ENCODE measurements at places on chromosomes 12 and 14.
A peak's percentile ranks its signal among the peaks of the same experiment; 100 is the strongest.

GRCh38 chr14:61321385-61322010 is at the start of gene PRKCH:
Gene PRKCH (plus strand): TSS chr14:61321579. CDS start chr14:61322102, 523 bp downstream.
- DNase-seq = peak; percentile 66

DNA sequence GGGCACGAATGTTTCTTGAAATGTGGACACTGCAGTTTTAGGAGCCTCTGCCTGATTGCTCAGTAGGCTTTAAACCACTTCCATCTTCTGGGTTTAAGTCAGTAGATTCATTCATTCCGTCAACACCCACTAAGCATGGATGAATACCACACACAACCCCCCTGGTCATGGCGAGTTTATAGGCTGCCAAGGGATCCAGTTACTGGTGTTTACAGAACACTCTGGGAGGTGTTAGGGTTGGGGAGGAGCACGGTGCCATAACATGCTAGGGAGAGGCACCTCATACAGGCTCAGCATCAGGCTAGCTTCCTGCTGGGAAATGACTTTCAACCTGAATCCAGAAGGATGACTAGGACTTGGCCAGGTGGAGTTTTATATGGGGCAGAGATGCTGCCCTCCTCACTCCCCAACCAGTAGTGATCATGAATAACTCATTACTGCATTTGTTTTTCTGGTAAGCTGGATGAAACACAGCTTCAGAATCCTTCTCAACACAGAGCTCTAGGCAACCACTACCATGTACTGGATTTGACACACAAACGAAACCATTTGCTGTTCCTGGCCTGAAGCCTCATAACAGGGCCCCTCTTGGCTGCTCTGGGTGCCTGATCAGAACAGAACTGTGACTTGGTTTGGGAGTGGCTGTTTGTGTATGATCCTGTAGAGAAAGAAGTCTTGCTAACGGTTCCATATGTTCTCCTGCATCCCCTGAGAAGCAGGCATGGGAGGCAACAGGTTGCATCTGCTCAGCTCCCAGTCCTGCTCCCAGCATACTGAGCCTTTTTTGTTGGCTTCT is 47.9 kb downstream of the FBXW8 start:
- DNase-seq = no peak

DNA sequence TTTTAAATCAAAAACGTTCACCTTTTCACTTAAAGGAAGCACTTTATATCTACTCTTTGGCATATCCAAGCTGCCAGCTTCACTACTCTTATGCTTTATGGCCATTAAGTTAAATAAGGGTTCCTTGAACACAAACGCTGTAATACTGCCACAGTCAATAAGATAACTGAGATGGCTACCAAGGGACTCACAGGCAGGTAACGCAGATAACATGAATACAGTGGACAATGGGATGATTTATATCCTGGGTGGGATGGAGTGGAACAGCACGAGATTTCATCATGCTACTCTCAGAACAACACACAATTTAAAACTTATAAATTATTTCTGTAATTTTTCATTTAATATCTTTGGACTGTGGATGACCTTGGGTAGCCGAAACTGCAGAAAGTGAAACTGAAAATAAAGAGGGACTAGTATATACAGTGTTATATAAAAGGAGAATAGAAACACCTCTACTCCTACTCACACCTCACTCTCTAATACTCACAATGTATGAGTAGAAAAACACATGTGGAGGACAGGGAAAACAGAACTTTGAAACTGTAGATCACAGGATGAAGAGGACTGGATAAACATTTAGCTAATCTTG is 367.3 kb downstream of the C12orf50 start:
- DNase-seq = no peak

- DNase-seq = no peak
Observed at GRCh38 chr12:3718100-3718499, 34.8 kb downstream of the CRACR2A start.

GRCh38 chr12:110778833-110779577 is 36.3 kb upstream of the PPP1CC start:
- no peak for DNase-seq

- DNase-seq = no peak
Observed at GRCh38 chr14:89955022-89955744, 544 bp upstream of the TDP1 start.

DNA sequence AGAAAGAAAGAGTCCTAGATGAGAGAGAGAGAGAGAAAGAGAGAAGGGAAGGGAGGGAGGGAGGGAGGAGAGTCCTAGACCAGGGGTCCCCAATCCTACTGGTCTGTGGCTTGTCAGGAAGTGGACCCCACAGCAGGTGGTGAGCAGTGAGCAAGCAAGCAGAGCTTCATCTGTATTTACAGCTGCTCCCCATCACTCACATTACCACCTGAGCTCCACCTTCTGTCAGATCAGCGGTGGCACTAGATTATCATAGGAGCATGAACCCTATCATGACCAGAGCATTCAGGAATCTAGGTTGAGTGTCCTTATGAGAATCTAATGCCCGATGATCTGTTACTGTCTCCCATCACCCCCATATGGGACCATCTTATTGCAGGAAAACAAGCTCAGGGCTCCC is 39.2 kb upstream of the AMN1 start:
- DNase-seq = no peak
